ENCODE measurements at places on chromosomes 4 and X. TPM values are rescaled to one million over a fixed set of nuclear protein-coding genes. Genes with fewer than 3 reads are reported as not detected.

DNA sequence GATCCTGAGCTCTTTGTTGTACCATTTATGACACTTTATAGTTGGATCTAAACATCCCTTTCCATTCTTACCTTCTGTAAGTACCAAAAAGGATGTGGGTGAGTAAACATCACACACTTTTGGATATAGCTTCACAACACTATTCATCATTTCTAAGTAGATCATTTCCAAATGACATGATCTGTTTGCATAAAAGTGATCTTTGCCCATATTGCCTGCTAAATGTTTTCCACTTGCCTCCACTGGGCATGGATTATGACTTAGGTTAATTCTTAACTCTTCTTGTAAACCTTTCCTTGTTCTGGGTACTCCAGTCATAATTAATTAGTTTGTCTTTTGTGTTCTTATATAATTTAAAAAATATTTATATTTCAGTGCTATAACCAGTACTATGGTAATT is 244.9 kb upstream of the AGA start:
- H3K27me3 ChIP-seq: no peaks in the 10 kb centered on the region
- H3K4me3 ChIP-seq: no peak overlapping the region
- H3K27ac ChIP-seq: no peak overlapping the region
- no peaks in the 10 kb centered on the region for H3K36me3 ChIP-seq
- no peaks in the 10 kb centered on the region for H3K4me1 ChIP-seq
- DNase-seq: no peak

- no peaks in the 10 kb centered on the region for H3K36me3 ChIP-seq
- no peak overlapping the region for H3K4me3 ChIP-seq
- DNase-seq: no peak
These were observed 52.7 kb downstream of the SPINK2 start for GRCh38 chr4:56768763-56769162.

- no peaks in the 10 kb centered on the region for H3K36me3 ChIP-seq
- H3K4me1 ChIP-seq: no peaks in the 10 kb centered on the region
- no peak overlapping the region for H3K4me3 ChIP-seq
These were observed 46.6 kb upstream of the DHX15 start for GRCh38 chr4:24630937-24631336.

DNA sequence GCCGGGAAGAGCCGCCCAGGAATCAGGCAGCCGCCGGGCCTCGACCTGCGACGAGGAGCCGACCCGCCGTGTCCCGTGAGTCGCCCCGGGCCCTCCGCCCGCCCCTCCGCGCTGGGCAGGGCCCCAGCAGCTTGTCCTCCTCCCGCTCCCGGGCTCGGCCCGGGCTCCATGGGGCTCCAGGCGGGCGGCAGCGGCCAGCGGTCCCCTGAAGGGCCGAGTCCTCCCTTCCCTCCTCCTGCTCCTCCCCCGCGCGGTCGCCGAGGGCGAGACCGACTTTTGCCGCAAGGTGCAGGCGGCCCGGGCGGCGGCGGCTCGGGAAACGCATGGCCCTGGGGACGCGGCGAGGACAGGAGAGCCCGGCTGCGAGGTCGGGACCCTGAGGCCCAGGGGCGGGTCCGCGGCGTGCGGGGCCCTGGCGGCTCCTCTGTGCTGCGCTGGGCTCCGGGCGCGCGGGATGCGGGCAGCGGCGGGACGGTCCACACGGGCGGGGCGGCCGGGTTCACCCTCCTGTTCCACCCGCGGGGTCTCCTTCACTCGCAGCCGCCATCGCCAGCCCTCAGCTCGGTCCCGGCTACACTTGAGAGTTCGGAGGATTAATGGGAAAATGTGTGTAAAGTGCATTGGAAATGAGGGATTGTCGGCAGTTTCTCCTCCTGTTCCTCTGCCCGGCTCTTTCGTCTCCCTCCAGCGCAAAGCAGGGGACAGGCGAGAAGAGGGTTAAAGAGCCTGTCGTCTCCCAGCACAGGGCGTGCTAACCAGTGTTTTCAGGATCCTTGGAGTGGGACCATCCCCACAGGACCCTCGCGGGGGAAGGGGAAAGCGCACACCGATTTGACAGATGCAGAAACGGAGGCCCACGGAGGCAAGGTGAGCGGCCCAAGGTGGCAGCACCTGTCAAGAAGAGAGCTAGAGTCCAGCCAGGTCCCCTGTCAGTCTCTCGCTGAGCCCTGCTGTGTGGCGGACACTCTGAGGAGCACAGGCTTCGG is 16.6 kb upstream of the ZNF718 start:
- no peak for DNase-seq
- no peak overlapping the region for H3K27ac ChIP-seq
- H3K36me3 ChIP-seq: no peaks in the 10 kb centered on the region
- no peaks in the 10 kb centered on the region for H3K27me3 ChIP-seq
- H3K4me1 ChIP-seq: no peaks in the 10 kb centered on the region

GRCh38 chr4:174437749-174438148 is 84.5 kb downstream of the HPGD start:
- no peaks in the 10 kb centered on the region for H3K36me3 ChIP-seq
- no peak overlapping the region for H3K4me3 ChIP-seq
- H3K4me1 ChIP-seq: no peaks in the 10 kb centered on the region
- H3K27ac ChIP-seq: no peak overlapping the region
- no peaks in the 10 kb centered on the region for H3K27me3 ChIP-seq

HPGD gene
- 0.66 TPM for total RNA-seq

SAGE1 gene
- not detected for total RNA-seq

DNA sequence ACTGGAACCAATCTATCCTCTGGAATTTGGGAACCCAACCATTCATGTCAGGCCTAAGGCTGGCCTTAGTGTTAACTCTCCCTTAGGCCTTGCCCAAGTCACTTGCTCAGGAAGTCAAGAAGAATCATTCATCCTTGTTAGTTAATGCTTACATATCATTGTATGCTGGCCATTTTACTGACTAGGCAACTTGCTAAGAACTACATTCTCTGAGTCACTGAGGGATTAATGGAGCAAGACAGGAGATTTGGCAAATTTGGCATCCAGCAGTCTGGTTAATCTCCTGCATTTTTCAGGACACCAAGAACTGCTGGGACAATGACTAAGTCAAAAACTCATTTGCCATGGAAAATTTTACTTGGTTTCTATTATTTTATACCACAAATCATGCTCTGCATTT is 115.8 kb upstream of the DDIT4L start:
- H3K4me3 ChIP-seq: no peak overlapping the region
- H3K4me1 ChIP-seq: no peaks in the 10 kb centered on the region
- no peak overlapping the region for H3K27ac ChIP-seq
- no peak for DNase-seq
- H3K36me3 ChIP-seq: no peaks in the 10 kb centered on the region

KLF8 gene
- total RNA-seq: 1.2 TPM

- H3K27ac ChIP-seq: no peak overlapping the region
- H3K4me3 ChIP-seq: no peak overlapping the region
- no peaks in the 10 kb centered on the region for H3K36me3 ChIP-seq
- no peak for DNase-seq
These were observed 194.7 kb downstream of the CPEB2 start for GRCh38 chr4:15197005-15197404.

- peaks cover 20% of the 10 kb centered on the region for H3K4me1 ChIP-seq
- no peak overlapping the region for H3K27ac ChIP-seq
- H3K4me3 ChIP-seq: no peak overlapping the region
- DNase-seq: no peak
These were observed 37.4 kb upstream of the GRPEL1 start for GRCh38 chr4:7105276-7105675.
